Fibroblast of skin of left quadriceps (primary cell): ENCODE measurements at places on chromosomes 11 and 22.

DNA sequence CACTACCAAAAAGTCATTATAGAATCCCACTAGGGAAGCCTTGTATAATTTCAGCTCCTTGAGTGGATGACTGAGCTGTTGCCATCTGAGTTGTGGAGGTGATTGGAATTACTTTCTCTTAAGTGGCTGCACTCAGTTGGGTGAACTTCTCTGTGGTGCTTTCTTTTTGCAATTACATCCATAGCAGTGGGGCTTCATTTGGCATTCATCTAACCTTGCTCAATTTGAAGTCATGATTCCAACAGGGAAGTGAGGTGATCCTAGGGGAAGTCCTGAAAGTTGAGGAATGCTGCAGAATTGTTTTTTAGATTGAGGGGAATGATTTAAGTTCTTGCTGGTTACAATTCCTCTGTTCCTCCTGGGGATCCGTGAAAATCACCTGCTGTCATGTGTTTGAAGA is 39.6 kb downstream of the ARHGAP42 start:
- no peak for DNase-seq

DNA sequence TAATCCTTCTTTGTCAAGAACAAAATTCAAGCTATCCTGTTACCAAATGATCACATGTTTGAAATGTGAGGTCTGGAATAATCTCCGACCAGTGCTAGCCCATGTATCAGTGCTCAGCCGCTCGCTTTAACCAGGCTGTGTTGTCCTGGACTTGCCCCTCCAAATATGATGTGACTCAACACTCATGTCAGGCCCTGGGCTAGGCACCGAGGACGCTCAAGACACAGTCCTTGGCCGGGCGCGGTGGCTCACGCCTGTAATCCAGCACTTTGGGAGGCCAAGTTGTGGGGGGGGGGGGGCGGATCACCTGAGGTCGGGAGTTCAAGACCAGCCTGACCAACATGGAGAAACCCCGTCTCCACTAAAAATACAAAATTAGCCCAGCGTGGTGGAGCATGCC is 54.1 kb upstream of the WNT7B start:
- no peak for DNase-seq

GRCh38 chr11:83674102-83674896 is 388.1 kb upstream of the CCDC90B start:
- DNase-seq = no peak

GRCh38 chr11:38448284-38448683 is 1850.2 kb upstream of the RAG2 start:
- no peak for DNase-seq

GRCh38 chr11:45658292-45658991 is 7.0 kb downstream of the CHST1 start:
- peak; percentile 21 for DNase-seq

- DNase-seq = no peak
These were observed 12.4 kb upstream of the TMEM123 start for GRCh38 chr11:102464859-102465500.

GRCh38 chr11:124915541-124916369 is 3.3 kb upstream of the HEPN1 start:
- no peak for DNase-seq

DNA sequence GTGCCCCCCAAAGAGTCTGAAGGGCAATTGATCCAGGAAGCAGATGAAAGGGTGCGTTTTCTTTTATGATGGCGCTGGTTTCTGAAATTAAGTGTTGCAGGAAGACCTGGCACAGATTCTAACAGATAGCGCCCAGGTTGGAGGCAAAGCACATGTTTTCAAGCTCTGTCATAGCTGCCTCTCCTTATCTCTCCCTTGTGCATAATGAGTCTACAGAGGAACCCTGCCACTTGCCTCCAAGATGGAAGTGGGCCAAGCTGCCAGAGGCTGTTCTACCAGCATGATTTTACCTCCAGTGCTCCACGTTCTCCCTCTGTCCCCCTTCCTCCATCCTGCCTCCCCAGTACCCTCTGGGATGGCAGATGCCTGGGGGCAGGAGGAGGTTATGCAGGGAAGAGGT is 30.0 kb upstream of the TLCD5 start:
- DNase-seq = no peak

- DNase-seq = no peak
These were observed 101.7 kb downstream of the ATM start for GRCh38 chr11:108324587-108324986.

DNA sequence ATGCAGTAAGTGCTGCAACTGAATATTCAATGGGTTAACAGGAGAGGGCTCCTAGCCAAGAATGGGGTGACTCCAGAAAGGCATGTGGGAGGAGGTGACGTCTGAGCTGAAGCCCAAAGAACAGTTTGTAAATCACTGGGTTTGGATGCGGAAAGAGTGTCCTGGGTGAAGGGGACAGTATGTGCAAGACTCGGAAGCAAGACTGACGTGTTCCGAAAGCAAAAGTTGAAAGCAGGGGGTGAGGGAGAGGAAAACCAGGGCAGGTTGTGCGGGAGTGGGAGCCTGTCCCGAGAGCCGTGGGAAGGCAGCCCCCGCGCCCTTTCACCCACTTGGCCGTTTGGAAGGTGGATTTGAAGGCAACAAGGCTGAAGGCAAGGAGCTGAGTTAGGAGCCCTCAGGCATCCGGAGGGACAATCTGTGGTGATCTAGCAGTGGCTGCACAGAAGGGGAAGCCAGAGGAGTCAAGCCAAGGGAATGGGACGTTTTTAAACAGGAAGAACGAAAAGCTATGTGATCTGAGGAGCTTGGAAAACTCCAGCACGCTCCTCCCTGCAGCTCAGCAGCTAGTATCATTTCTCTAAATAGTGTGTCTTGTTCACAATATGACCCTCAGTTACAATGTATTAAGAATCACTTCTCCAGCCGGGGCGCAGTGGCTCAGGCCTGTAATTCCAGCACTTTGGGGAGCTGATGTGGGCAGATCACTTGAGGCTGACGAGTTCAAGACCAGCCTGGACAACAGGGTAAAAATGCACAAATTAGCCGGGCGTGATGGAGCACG is 7.7 kb downstream of the SLC25A18 start:
- DNase-seq = no peak

- no peak for DNase-seq
These were observed 9.0 kb downstream of the JAML start for GRCh38 chr11:118215765-118216164.

DNA sequence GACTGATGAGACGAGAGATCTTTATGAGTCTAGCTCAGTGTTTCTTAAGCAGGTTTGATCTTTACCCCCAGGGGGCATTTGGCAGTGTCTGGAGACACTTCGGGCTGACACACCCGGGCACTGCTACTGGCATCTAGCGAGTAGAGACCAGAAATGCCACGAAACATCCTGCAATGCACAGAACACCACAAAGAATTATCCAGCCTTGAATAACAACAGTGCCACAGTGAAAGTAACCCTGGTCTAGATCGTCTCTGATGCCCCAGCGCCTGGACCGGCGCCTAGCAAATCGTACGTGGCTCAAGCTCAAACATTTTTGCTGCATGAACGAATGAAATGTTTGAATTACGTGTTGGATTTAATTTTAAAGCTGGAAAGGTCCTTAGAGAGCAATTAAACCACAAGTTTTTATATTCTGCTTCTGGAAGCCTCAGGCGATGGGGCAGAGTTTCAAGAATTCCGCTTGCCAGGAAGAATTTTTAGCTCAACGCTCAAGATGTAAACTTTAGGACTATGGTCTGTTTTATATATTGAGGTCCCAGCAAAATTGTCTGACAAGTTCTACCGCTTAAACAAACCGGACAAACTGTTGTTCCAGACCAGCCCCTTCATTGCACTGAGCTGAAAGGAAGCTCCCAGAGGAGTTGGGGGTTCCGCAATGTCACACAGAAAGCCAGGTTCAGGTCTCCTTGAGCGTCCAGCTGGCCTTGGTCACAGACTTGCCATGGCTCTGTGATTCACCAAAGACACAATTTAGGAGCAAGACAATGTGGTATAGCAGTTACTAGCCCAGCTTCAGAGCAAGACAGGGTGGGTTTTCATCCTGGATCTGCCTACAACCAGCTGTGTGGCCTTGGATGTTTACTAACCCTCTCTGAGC is 44.2 kb upstream of the SMTN start:
- peak; percentile 70 for DNase-seq

GRCh38 chr11:118742304-118742703 is 48.7 kb downstream of the DDX6 start:
- DNase-seq = no peak

DNA sequence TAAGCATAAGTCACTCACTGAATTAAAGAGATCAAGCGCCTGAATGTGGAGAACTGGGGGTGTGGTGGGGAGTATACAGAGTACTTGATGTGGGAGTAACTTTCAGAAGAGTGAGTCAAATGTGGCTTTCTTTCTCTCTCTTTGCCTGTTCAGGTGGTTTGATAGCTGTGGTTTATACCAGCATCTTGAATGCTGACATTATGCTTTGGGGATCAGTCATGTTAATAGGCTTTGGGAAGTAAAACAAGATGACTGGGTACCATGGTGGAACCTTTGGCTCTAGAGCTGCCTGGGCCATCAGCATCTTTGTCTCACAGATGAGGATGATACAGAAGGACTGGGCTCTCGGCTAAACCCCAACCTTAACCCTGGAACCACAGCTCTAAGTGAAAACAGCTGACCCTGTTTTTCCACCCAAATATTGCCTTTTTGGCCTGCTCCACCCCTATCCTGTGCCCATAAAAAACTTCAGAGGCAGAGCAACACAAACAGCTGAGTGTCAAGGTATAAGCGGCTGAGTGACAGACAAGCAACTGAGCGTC is 58.2 kb upstream of the GNAZ start:
- DNase-seq = no peak

DNA sequence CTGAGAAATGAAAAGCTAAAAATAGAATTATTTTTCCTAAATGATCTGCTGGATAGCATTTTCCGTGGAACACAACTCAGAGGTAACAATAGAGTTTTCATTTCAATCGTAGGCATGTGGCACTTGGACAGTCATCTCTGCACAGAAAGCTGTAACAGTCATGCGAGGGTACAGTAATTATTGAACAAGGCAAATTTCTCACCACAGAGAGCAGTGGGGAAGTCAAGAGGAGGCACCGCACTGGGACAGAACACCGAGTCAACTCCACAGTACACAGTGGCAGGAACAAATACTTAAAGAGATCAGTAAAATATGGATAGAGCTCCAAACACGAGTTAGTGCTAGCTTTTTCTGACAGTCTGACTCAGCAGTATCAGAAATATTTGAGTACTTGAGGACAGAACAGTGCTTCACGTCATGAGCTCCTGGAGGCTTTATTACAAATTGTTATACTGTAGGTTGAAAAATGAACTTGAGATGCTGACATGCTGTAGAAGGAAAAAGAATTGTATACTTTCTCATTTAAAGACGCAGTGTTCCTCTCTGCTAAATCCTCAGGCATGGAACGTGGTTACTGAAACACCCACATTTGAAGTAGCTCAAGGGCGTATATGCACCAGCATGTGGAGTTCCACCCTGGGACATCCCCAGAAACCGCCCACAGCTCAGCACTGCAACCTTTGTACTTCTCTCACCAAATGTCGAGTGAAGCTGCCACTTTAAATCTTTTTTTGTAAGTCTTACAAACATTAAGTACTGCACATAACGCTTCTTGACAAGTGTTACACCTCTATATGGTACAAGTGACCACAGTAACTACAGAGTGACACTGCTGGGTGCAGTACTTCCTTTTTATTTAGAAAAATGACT is 27.4 kb upstream of the YPEL1 start:
- DNase-seq = no peak

DNA sequence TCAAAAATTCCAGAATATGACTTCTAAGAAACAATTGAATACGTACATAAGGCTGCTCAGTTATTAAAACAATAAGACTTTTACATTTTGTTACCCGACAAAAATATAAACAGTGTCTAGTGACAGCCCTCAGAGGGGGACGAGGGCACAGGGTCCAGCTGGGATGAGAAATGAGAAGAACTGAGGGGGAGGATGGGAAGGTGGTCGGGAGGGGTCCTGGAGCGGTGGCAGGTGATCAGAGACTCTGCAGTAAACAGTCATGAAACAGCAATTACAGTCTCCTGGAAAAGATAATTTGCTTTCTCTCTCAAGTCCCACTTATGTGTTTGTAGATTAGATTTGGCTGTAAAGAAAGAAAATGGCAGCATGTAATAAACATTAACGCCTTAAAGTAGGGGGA is 56.0 kb downstream of the PACSIN2 start:
- DNase-seq = no peak

- no peak for DNase-seq
These were observed 61.5 kb upstream of the GRIA4 start for GRCh38 chr11:105548359-105548758.

- DNase-seq = no peak
These were observed 36.8 kb upstream of the SMTN start for GRCh38 chr22:31044262-31044861.

DNA sequence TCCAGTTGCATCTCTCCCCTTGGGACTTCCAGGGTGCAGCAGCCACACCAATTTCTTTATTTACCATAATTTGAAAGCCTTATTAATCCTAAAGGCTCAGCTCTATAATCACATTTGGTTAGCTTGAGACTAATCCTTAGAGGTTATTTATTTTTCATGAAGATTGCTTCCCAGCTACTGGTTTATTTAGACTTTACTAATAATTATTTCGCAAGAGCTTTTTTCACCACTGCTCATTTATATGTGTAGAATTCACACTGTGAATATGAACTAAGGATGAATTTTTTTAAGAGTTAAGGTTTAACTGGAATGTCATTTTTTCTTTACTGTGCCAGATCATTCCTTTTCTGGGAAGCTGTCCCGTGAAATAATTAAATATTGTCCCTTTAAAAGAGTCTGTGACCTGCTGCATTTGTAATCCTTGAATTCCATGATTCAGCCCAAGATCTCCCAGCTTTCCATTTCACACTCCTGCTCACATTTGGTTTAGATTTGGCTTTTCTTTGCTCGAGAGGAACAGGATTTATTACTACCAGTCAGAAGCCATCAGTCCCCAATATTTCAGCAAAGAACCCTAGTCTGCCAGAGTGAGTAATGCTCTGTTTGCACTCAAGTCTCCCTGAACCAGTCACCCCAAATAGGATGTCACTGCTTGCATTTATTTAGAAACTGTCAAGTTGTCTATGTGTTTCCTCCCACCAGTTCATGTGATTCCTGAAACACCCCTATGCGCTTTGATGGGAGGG is 4.4 kb upstream of the CD44 start:
- DNase-seq = peak; percentile 62

- DNase-seq = no peak
These were observed 26.4 kb upstream of the OAF start for GRCh38 chr11:120184371-120184945.

DNA sequence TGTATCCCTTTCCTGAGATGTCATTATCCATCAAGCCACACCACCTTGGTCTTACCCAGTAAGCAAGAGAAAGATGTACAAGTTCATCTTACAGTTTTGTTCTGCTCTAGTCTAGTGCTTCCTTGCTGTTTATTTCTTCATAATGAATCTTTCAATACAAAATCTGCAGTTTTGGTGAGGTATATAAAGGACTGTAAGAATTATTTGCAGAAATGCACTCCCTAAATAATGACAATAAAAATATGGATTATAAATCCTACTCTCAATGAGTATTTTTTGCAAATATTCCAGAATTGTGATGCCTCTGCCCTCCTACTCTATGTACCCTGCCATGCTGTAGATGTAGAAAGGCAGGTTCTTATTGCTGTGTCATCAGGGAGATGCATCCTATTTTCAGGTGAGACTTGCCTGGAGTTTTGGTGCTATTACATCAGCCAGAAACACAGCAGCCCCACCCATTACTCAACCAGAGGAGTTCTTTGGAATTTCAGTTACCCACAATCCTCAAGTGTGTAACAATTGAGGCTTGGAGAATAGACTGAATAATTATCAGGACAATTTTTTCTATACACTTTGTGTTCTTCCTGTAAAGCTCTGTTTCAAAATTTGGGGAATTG is at the start of gene OR10S1:
Gene OR10S1, minus strand, starts transcription at position 51 of the 617 bp plus-strand sequence. CDS start 117 bp downstream, outside the sequence.
- no peak for DNase-seq
